Epithelial cell of proximal tubule (primary cell): ENCODE measurements at places on chromosomes 7 and 10. TPM values are rescaled to one million over a fixed set of nuclear protein-coding genes. Genes with fewer than 3 reads are reported as not detected.

Gene CLRN3
- total RNA-seq: not detected in 2 replicates

Gene SORCS1
- 0.06 TPM in 1 of 2 replicates, not detected in the other for total RNA-seq

Gene ZPBP
- total RNA-seq: not detected in 2 replicates

Gene GHRHR
- not detected in 2 replicates for total RNA-seq

Gene CDH23
- total RNA-seq: under 0.01 TPM in 1 of 2 replicates, not detected in the other

Gene PRXL2A
- total RNA-seq: 50.5 and 52.0 TPM in 2 replicates

Gene SPDYE9
- not detected in 2 replicates for total RNA-seq

Gene CDHR1
- 1.1 and 2.5 TPM in 2 replicates for total RNA-seq

Gene CASP2
- total RNA-seq: 17.8 and 18.7 TPM in 2 replicates

Gene PPP1R3A
- not detected in 2 replicates for total RNA-seq

Gene MICU1
- 31.3 and 36.5 TPM in 2 replicates for total RNA-seq

Gene CALHM3
- total RNA-seq: not detected in 2 replicates
